ENCODE measurements at places on chromosomes 4 and X. TPM values are rescaled to one million over a fixed set of nuclear protein-coding genes. Genes with fewer than 3 reads are reported as not detected.

CITED1 gene
- polyA plus RNA-seq: 0.12 TPM

NWD2 gene
- not detected for polyA plus RNA-seq

SLC25A14 gene
- 20.7 TPM for polyA plus RNA-seq

UGT2B11 gene
- polyA plus RNA-seq: not detected

NMU gene
- polyA plus RNA-seq: not detected

CCNA2 gene
- polyA plus RNA-seq: 13.1 TPM

NHSL2 gene
- polyA plus RNA-seq: 3.1 TPM

UVSSA gene
- 4.9 TPM for polyA plus RNA-seq

AMBN gene
- not detected for polyA plus RNA-seq

TRPC3 gene
- polyA plus RNA-seq: 2.1 TPM

RIPPLY1 gene
- not detected for polyA plus RNA-seq

DNAAF6 gene
- not detected for polyA plus RNA-seq

BGN gene
- polyA plus RNA-seq: 143 TPM

IL21 gene
- not detected for polyA plus RNA-seq

NCBP2L gene
- polyA plus RNA-seq: not detected
